ENCODE measurements at places on chromosomes 1 and 21. TPM values are rescaled to one million over a fixed set of nuclear protein-coding genes. Genes with fewer than 3 reads are reported as not detected.

The HES3 gene
- polyA plus RNA-seq: not detected

The AIRE gene
- polyA plus RNA-seq: not detected

The SH2D5 gene
- 3.6 TPM for polyA plus RNA-seq

The PIGV gene
- polyA plus RNA-seq: 13.3 TPM

The SEMA4A gene
- 0.27 TPM for polyA plus RNA-seq

DNA sequence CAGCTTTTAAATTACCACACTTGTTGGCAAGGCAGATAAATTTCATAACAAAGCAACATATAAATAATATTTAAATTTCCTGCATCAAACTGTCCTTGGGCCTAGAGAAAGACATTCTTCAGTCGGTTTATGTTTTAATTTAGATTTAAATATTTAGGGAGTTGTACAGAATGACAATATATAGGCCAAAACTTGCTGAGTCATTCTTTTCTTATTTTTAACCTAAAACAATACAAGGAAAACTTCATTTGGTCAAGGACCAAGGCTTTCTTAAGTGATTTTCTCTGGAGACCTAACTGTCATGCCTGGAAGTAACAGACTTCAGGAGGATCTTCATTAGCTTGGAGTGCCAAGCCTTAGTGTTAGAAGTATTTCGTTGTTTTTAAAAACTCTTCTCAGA lies 5.6 kb downstream of the MAP10 start:
- DNase-seq: peak; percentile 11

GRCh38 chr1:201652181-201652580 lies 113.3 kb downstream of the NAV1 start:
- no peak for DNase-seq

DNA sequence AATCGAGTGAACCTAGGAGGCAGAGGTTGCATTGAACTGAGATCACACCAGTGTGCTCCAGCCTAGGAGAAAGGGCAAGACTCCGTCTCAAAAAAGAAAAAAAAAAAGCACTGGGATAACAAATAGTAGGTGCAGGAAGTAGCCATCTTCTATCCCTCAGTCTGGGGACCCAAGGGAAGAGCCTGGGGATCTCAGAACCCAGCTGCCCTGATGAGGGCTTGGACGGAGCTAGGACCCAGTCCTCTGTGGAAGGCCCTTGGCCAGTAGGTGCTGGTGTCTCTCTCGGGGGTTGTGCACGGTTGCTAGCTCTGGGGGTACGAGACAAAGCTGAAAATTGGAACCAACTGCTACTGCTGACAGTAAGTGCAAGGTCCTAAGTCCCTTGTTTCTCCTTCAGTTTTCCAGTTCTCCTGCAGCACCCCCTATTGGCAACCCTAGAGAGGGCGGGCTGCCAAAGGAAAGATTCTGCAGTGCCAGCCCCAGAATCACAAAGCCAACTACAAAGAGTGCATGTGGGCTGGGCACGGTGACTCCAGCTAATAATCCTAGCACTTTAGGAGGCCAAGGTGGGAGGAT lies 57.6 kb upstream of the KIF1B start:
- peak; percentile 38 for DNase-seq

DNA sequence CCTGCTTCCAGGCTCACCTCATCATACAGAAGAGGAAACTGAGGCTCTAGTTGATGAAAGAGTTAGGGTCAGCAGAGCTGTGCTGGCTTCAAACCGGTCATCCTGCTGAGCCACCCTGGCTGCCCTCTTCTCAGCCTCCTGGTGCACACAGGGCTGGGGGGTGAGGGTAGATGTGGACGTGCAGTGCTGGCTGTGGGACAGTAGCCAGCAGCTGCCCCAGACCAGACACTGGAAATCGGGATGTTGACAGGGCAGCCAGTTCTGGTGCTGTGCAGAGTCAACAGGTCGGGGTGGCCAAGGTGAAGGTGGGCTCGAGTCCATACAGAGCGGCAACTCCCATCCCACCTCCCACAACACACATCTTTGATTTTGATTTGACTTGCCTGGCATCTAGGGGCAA lies 1.5 kb upstream of the CLCNKA start:
- no peak for DNase-seq

- no peak for DNase-seq
These were observed 13.2 kb downstream of the CNTN2 start for GRCh38 chr1:205056188-205056611.

DNA sequence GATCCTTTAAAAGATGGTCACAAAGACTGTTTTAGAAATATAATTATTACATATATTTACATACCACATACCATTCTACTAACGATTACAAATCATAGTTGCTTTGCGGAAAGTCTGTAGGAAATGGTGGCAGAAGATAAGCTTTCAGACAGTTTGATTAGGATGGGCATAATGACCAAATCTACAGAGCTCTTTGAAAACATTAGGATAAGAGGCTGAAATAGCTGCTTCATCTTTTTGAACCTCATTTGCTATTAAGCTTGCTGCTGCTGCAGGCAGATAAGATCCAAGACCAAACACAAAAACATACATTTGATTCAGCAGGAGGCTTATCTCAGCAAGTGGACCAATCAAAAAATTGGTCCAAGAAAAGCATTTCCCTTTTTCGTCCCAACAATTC lies 47.1 kb downstream of the DDAH1 start:
- DNase-seq: no peak

GRCh38 chr21:32920474-32920873 lies 105.3 kb upstream of the OLIG2 start:
- DNase-seq: no peak

GRCh38 chr1:93143136-93143535 lies 37.1 kb downstream of the TMED5 start:
- peak; percentile 27 for DNase-seq

DNA sequence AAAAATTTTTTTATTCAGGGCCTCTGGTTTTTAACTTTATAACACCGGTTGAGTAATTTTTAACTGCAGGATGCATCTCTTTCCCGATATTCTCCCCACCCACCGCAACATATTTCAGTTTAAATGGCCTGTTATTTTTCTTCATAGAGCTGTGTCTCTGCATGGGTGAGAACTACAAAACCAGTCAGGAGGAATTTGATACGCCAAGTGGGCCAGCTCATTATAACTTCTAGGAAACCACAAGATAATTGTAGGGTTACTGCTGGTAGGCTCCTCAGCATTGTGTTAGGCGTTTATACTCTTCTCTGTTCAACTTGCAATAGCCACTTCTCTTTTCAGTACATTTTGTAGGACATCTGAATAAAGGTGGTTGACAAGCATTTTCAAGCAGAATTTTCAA lies 169.7 kb downstream of the PBX1 start:
- no peak for DNase-seq

All from fibroblast of lung (primary cell).